Activated CD4-positive, alpha-beta T cell treated with anti-CD3 and anti-CD28 coated beads, Interleukin-2, amount 50 U/mL, for 48 hours (primary cell): ENCODE measurements at places on chromosomes 11 and 22.

- no peak for DNase-seq
These were observed 146.8 kb downstream of the MAML2 start for GRCh38 chr11:96196181-96196662.

- DNase-seq: no peak
These were observed 513.6 kb downstream of the METTL15 start for GRCh38 chr11:28621753-28622152.

GRCh38 chr11:74581954-74582547 lies 10.3 kb upstream of the POLD3 start:
- DNase-seq: no peak

DNA sequence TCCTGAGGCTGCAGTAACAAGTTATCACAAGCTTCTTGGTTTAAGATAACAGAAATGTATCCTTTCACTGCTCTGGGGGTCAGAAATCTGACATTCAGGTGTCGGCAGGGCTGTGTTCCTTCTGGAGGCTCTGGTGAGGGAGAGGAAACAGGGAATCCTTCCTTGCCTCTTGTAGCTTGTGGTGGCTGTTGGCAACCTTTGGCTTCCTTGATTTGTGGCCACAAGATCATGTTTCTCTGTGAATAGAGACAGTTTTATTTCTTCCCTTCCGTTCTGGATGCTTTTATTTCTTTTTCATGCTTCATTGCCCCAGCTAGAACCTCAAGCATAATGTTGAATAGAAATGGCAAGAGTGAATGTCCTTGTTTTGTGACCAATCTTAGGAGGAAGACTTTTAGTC lies 44.0 kb downstream of the MPPED1 start:
- DNase-seq: no peak

DNA sequence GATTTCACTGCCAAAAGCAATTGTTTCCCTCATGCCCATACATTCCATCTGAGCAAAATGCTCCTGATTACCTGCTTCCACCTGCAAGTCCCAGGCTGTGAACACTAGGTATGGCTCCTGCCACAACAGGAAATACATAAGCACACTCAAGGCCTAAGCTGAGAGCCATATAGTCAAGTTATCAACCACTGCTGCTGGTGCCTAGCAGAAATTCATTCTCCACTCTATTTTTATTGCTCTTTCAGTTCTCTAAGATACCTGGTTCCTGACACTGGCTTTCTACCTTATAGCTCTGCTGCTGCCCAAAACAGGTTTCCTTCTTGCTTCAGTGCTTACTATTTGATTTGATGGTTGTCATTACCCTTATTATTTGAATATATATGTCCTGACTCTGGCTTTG lies 31.6 kb downstream of the SLC36A4 start:
- no peak for DNase-seq

DNA sequence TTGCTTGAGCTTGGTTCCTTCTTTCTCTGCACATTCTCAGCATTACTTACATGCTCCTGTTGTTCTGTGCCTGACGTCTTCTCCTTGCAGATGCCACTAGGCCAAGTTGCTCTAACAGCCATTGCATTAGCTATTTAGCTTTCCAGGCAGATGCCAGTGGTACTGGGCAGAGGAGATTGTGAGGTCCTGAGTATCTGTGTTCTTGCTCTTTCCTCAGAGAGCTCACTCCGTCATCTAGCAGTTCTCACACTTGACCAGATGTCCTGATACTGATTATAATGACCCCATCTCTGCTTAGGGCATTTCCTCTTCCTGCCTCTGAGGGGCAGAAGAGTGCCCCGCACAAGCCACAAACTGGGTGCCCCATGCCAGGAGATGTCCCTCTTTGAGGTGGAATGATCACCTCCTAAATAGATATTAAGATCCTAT lies 30.7 kb downstream of the ARHGAP1 start:
- no peak for DNase-seq

DNA sequence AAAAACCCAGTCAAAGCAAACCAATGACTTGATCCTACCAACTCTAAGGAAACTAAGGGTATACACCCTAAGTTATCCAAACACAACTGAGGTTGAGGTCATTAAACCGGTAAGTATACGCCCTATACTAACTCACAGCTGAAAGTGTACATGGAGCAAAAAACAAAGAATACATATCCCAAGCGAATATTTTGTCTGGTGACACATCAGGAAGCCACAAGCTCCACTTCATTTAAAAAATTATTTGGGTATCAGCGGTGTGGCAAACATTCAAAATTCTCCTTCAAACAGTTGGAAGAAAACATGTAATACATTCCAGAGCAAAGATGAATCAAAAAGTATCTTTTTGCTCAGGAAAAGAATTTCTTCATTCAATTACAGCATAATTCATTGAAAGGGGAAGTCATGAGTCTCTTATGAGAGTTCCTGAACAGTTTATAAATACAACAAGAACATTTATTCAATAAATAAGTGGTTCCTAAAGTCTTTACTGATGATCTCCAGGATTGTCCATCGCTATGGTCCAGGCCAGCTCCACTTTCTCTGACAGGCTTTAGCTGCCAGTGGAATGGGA lies 4.5 kb upstream of the JAML start:
- no peak for DNase-seq

DNA sequence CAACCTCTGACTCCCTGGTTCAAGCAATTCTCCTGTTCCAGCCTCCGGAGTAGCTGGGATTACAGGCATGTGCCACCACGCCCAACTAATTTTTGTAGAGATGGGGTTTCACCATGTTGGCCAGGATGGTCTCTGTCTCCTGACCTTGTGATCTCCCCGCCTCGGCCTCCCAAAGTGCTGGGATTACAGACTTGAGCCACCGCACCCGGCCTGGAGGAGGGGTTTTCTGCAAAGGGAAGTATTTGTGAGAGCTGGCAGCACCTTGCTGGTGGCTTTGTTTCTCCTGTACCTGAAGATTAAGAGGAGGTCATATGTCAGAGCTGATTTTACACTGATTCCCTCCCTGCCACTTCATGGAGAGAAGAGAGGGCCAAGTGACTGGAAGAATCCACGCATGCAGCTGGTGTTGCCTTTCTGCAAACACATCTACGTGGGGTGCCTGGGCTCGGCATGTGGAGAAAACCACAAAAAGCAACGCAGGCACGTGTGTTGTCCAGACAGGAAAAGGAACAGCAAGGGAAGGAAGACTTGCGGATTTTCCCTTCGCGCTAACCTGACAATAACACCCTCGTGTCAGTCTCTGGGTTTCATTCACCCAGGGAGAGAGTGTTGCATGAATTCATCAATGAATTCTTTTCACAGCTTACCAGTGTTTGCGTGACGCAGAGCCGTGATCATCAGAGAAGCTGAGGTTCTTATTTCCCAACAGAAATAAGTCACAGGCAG lies 61.9 kb downstream of the TSPAN18 start:
- no peak for DNase-seq

DNA sequence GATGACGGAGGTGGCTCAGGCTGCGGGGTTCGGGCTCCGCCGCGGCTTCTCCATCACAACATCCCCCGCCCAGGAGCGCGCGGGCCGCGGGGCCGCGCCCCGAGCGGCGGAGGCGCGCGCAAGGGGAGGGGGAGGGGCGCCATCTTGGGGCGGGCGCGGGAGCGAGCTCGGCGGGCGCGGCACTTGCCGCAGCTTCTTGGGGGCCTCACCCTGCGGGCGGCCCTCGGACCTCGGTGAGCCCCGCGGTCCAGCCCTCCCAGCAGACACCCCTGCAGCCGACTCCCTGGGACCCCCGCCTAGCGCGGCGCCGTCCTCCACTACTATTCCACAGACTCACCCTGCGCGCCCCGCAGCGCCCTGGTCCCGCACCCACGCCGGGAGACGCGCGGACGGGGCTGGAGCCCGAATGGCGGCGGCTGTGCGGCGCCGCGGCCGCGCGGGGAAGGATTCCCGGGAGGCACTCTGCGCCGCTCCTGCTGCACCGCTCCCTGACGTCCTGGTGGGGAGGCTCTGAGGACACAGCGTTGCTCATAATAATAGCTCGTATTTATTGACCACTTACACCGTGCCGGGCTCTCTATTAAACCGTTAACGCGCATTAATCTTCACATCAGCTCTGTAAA lies at the start of gene APBB1:
Gene APBB1 (minus strand): TSS at position 86 of the 623 bp plus-strand sequence. CDS start 7,747 bp downstream, outside the sequence.
- DNase-seq: peak; percentile 71

DNA sequence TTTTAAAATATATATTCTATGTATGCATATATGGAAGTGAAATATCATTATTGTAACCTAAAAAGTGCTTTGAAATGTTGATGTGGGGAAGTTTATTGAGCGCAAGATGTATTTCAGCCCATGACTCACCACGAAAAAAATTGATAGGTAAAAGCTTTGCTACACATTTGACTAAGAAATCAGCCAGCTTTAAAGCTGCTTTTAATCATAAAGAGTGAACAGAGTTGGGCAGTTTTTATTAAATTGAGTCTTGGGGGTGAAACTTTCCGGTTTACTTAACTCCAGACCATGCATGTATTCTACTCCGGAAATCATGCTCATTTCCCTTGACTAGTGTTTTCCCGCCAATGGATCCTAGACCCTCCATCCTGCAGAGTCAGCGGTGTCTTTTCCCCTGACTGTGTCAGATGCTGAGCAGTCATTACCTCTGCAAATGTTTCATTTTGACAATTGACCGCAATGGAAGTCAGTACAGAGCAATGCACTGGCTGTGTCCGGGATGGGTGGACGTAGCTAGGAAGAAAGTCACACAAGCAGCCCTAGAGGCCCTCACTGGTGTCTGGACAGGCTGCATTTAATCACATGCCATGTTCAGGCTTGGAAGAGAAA lies 47.2 kb upstream of the MPEG1 start:
- no peak for DNase-seq

DNA sequence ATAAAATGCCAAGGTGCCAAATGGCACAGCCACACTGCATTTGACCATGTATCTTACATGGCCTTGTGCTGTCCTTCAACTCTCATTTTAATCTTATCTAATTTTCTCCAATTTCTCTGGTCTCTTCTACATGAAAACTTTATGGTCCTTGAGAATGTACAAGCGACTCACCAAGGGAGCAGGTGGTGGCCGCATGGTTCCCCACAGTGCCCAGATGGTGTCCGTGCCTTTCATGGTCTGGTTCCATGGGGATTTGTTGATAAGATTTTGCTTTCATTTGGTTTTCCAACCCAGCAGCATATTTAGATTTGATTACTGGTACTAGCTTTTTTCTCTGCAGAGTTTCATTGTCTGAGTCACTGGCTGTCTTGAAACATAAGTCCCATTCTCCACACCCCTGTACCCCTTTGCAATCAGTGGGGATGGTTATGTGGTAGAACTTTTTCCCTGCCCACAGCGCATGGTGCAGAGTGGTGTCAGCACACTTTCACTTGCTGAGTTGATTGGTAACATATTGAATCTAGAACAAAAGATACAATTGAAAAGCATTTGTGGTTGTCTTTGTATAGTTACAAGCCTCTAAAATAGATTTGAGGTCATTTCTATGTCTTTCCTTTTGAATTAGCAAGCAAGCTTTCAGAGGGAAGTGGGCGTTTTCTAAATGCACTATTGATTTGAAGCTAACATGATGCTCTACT lies 24.1 kb downstream of the ZNRF3 start:
- DNase-seq: peak; percentile 80

- DNase-seq: no peak
These were observed 7.2 kb downstream of the PICALM start for GRCh38 chr11:86061483-86062205.
